ENCODE measurements at places on chromosomes 12 and 14.

DNA sequence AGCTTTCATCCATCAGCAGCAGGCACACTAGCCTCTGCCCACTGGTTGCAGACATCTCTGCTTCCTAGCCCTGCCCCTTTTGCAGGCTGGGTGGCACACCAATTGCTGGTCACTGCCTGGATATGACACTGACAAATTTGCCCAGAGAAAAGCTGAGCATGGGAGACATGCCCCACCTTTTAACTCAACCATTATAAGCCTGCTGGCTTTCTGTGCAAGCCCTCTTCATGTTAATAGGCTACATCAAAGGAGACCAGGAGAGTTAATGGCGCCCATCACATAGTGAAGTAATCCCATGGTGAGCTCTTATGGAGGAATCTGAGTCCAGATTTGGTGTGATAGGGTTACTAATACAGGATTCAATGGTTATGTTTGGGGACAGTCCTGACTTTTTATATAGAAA lies 139.2 kb downstream of the KICS2 start:
- H3K27ac ChIP-seq = peak overlapping the region; percentile 26
- H3K4me1 ChIP-seq = peaks cover 56% of the 10 kb centered on the region
- H3K36me3 ChIP-seq = peaks cover 25% of the 10 kb centered on the region
- no peak overlapping the region for H3K4me3 ChIP-seq
- no peak for DNase-seq

DNA sequence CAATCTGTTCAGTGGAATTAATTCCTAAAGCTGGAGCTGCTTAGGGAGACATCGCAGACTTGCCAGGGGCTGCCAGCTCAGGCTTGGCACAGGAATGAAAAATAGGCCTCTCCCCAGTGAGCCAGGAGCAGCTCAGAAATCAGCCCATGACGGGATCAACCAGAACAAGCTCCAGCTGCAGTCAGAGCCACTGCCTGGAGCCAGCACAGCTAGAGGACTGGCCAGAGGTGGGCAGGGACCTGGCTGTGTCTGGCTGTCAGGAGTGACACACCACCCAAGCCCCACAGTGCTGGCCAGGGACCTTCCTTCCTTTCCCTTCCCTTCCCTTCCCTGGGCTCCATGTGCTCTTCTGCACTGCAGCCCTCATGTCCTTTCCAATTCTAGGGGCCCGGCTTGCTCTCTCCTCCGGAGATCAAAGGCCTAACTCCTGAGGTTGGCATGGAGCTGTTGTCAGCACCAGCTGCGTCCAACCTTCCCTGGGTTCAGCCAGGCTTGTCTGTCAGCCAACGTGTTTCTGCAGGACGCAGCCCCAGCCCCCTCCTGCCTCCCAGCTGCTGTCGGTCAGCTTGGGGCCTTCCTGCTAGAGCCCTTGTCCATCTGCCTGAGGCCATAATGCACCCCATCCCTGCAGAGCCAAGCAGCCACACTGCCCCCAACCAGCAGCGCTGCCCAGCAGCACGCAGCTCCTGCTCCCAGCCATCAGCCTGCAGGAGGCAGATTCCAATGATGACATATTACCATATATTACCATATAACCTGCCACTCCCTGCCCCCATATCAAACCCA lies 149.3 kb downstream of the CALM1 start:
- no peaks in the 10 kb centered on the region for H3K27me3 ChIP-seq
- DNase-seq = no peak
- no peaks in the 10 kb centered on the region for H3K36me3 ChIP-seq

DNA sequence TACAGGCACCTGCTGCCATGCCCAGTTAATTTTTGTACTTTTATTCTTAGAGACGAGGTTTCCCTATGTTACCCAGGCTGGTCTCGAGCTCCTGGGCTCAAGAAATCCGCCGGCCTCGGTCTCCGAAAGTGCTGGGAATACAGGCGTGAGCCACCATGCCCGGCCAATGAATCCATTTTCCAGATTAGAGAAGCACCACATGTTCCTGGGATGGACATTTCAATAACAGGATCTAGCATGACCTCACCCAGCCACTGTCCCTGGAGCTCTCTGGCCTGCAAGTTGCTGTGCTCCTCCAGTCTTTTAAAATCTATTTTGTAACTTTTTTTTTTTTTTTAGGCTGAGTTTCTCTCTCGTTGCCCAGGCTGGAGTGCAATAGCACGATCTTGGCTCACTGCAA lies 2.2 kb downstream of the GPR132 start:
- no peak for DNase-seq
- H3K27me3 ChIP-seq = no peaks in the 10 kb centered on the region
- peaks cover 20% of the 10 kb centered on the region for H3K4me1 ChIP-seq
- H3K27ac ChIP-seq = no peak overlapping the region

DNA sequence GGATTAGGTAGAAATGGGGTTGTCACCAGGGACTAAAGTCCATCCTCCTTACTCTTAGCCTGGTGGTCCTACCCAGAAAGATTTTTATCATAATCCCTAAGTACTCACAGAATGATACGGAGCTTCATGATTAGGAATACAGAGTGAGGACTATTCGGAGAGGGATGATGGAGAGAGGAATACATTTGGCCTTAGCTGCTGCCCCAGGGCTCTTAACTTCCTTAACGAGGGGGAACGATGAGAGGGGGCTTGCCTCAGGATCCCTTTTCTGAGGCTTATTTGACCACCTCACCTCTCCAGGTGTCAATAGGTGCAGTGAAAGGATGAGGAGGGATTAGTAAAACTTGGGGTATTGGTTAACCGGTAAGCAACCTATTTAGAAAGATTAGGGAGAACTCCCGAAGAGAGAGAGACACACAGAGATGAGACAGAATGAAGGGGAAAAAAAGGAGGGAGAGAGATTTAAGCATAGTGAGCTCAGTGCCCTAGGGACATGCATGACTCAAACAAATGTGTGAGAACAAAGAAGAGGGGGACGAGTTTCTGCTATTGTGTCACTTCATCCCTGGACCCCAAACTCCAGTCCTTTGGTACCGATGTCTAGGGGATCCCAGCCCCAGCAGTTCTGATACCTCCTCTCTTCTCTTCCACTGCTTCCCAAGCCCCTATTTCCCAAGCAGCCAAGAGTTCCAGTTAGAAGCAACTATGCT lies 1.1 kb downstream of the NFE2 start:
- no peak overlapping the region for H3K27ac ChIP-seq
- H3K36me3 ChIP-seq = no peaks in the 10 kb centered on the region

- H3K27me3 ChIP-seq = peaks cover 8% of the 10 kb centered on the region
- no peak overlapping the region for H3K4me3 ChIP-seq
- H3K27ac ChIP-seq = no peak overlapping the region
- DNase-seq = no peak
- no peaks in the 10 kb centered on the region for H3K36me3 ChIP-seq
Measured at GRCh38 chr12:49533331-49533730, 5.5 kb upstream of the KCNH3 start.

GRCh38 chr12:55885113-55885512 lies 42.4 kb upstream of the MMP19 start:
- no peak overlapping the region for H3K4me3 ChIP-seq
- DNase-seq = no peak
- H3K27ac ChIP-seq = no peak overlapping the region
- no peaks in the 10 kb centered on the region for H3K36me3 ChIP-seq

- peaks cover 27% of the 10 kb centered on the region for H3K36me3 ChIP-seq
- H3K4me1 ChIP-seq = no peaks in the 10 kb centered on the region
- H3K27me3 ChIP-seq = no peaks in the 10 kb centered on the region
- H3K4me3 ChIP-seq = no peak overlapping the region
- DNase-seq = peak; percentile 81
Measured at GRCh38 chr12:124321040-124321481, 26.2 kb downstream of the RFLNA start.

GRCh38 chr14:98498019-98498885 lies 773.7 kb downstream of the BCL11B start:
- H3K27ac ChIP-seq = no peak overlapping the region
- no peak overlapping the region for H3K4me3 ChIP-seq
- H3K27me3 ChIP-seq = no peaks in the 10 kb centered on the region
- H3K4me1 ChIP-seq = no peaks in the 10 kb centered on the region

GRCh38 chr12:32120419-32120818 lies 13.8 kb downstream of the BICD1 start:
- no peak overlapping the region for H3K27ac ChIP-seq
- H3K36me3 ChIP-seq = no peaks in the 10 kb centered on the region
- DNase-seq = no peak
- peaks cover 17% of the 10 kb centered on the region for H3K4me1 ChIP-seq
- no peaks in the 10 kb centered on the region for H3K27me3 ChIP-seq
- no peak overlapping the region for H3K4me3 ChIP-seq

GRCh38 chr14:94321421-94322271 lies 1.5 kb downstream of the SERPINA6 start:
- H3K36me3 ChIP-seq = no peaks in the 10 kb centered on the region
- no peaks in the 10 kb centered on the region for H3K27me3 ChIP-seq
- H3K4me3 ChIP-seq = no peak overlapping the region
- no peak for DNase-seq

DNA sequence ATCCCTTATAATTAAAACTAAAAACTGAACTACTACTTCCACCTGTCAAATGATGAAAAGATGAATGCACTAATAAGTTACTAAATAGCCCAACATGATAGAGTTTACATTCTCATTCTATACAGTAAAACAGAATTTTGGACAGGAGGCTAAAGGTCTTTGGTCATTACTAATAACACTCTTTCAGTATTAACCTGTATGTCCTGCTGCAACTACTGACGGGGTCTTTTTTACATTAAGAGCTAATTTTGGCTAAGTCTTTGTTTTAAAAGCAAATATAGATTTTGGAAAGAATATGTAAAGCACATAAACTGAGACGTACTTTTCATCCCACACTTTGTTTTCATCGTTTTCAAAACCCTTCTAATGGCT lies 175.4 kb upstream of the CDKN3 start:
- no peaks in the 10 kb centered on the region for H3K36me3 ChIP-seq
- no peak for DNase-seq
- no peak overlapping the region for H3K4me3 ChIP-seq
- no peaks in the 10 kb centered on the region for H3K27me3 ChIP-seq
- no peak overlapping the region for H3K27ac ChIP-seq
- H3K4me1 ChIP-seq = no peaks in the 10 kb centered on the region

DNA sequence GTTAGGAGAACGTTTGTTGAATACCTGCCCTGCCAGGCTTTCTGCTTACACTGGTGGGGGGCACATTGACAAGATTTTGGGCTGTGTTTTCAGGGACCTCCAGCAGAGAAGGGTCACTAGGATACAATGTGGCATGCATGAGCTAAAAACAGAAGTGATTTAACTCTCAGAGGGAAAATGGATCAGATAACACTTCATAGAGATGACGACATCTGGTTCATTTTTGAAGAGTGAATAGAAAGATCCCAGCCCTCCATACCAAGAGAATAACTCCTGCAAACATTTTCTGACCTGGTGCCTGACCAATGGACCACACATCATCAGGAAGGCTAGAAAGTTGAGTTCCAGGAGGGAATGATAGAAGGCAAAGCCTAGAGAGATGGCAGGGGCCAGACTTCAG lies 33.7 kb downstream of the CKB start:
- H3K4me3 ChIP-seq = no peak overlapping the region
- H3K36me3 ChIP-seq = peaks cover 42% of the 10 kb centered on the region
- DNase-seq = no peak
- H3K27ac ChIP-seq = no peak overlapping the region
- peaks cover 5% of the 10 kb centered on the region for H3K4me1 ChIP-seq

- peaks cover 27% of the 10 kb centered on the region for H3K4me1 ChIP-seq
- peak within 1 kb of the TSS; percentile 98 for H3K4me3 ChIP-seq
- peak within 1 kb of the TSS; percentile 80 for H3K27ac ChIP-seq
Measured at GRCh38 chr14:24232645-24233537, at the start of gene GMPR2. TSS of gene GMPR2 (plus strand) at chr14:24232929. CDS start at chr14:24233254, 325 bp downstream.

GRCh38 chr12:88328090-88328489 lies 186.0 kb downstream of the TMTC3 start:
- no peaks in the 10 kb centered on the region for H3K36me3 ChIP-seq
- peaks cover 22% of the 10 kb centered on the region for H3K4me1 ChIP-seq
- H3K27ac ChIP-seq = no peak overlapping the region
- DNase-seq = no peak

GRCh38 chr12:114678028-114678427 lies 5.9 kb downstream of the TBX3 start:
- peak overlapping the region; percentile 95 for H3K27ac ChIP-seq
- no peak for DNase-seq

DNA sequence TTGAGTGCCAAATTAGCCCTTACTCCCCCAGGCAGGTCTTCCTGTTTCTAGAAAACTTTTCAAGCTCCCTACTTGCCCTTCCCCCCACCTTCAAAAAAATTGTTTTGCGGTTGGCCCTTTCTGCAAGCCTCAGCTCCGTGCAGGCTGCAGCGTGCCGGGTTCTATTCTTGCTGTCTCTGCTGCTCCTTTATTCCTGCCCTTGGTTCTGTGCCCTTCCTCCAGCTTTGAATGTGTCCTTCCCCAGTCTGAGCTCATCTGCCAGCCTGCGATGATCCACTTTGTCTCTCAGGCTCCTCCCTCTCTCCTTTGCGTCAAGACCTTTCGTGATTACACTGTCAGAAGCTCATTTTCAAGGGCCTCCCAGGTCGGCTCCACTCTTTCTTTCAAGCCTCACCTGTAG lies 98.6 kb downstream of the IRF2BPL start:
- H3K4me3 ChIP-seq = no peak overlapping the region
- H3K36me3 ChIP-seq = no peaks in the 10 kb centered on the region
- DNase-seq = no peak

DNA sequence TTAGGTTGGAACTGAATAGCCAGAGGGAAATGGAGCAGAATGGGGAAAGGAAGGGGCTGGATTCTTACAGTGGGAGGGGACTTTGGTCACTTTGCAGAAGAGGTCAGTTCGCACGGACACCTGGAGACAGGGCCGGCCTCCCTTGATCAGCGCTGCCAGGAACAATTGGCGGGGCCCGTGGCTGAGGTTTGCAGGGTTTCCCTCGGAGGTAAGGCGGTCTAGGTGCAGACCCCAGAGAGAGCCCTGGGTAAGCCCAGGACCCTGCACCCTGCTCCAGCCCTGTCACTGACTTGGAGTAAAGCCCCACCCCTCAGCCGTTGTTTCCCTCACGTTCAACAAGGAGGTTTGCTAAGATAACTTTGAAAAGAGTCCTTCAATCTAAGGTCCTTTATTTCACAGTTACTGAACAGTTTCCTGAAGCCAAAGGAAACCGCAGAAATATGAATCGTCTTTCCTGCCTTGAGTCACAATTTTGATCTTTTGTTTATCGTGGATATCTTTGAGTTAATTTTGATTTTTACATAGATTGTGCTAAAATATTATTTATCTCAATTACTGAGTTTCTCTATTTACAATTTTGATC lies 231.4 kb upstream of the RTL1 start:
- DNase-seq = no peak
- no peak overlapping the region for H3K4me3 ChIP-seq
- H3K4me1 ChIP-seq = no peaks in the 10 kb centered on the region
- H3K27ac ChIP-seq = no peak overlapping the region

DNA sequence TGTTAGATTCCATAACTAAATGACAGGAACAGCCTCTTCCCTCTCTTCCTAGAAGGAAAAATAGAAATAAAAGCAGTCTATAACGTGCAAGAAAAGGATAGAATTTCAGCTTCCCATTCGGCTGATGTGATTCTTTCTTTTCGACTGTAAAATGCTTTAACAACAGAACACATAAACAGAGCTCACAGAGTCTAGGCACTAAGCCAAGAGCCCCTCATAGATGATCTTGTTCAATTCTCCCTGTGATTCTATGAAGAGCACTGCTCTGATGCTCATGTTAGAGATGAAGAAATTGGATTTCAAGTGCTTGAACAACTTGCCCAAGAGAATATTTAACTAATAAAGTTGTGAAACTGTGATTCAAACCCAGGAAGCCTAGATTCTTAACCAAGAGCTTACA lies 232.7 kb downstream of the RPAP3 start:
- H3K27me3 ChIP-seq = peaks cover 33% of the 10 kb centered on the region
- H3K36me3 ChIP-seq = no peaks in the 10 kb centered on the region
- no peaks in the 10 kb centered on the region for H3K4me1 ChIP-seq
- no peak for DNase-seq

- H3K36me3 ChIP-seq = no peaks in the 10 kb centered on the region
- no peak overlapping the region for H3K27ac ChIP-seq
- no peaks in the 10 kb centered on the region for H3K27me3 ChIP-seq
- H3K4me1 ChIP-seq = no peaks in the 10 kb centered on the region
- DNase-seq = no peak
Measured at GRCh38 chr12:18731156-18731555, 6.7 kb downstream of the PLCZ1 start.
